ENCODE measurements at places on chromosomes 6 and 20.
A peak's percentile ranks its signal among the peaks of the same experiment; 100 is the strongest.

- DNase-seq: no peak
Observed at GRCh38 chr6:5115168-5115567, 30.0 kb downstream of the PPP1R3G start.

GRCh38 chr20:42494290-42494689, 695.4 kb downstream of the PTPRT start:
- no peak for DNase-seq

DNA sequence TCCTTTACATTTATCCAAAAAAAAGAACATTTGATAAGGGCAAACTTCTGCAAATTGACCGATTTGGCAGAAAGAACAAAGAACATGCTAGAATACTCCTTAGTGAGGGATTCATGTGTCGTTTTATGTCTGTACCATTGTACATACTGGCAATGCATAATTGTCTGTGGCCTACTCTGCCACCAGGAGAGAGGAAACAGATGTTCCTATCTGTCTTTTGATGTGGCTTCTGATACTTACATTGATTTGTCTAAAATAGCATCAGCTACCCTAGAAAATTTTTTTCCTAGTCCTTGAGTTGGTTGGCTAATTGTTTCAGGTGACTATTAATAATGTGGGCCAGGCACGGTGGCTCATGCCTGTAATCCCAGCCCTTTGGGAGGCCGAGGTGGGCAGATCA, 654.1 kb downstream of the KIF16B start:
- no peak for DNase-seq

GRCh38 chr20:45344168-45344860, 3.9 kb downstream of the SDC4 start:
- no peak for DNase-seq

- DNase-seq: no peak
Observed at GRCh38 chr6:117270843-117271507, 5.6 kb downstream of the VGLL2 start.

- peak; percentile 40 for DNase-seq
Observed at GRCh38 chr6:39530201-39530759, 194.9 kb downstream of the KIF6 start.

DNA sequence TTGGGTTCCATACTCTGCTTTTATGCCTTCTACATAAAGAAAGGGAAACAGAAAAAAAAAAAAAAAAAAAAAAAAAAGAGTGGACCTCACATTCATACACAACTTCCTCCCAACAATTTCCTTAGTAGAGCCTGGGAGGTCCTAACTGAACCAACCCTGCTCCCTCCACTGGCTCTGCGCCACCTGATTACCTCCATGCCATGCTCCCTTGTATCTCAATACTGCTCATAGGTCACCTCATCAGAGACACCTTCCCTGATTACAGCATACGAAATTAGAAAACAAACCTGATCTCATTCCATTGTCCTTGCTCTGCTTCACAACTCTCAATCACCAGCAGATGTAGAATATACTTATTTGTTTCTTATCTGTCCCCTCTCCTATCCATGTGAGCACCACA, 134.2 kb upstream of the EYA4 start:
- DNase-seq: no peak

GRCh38 chr20:53839423-53840176, 230.8 kb downstream of the BCAS1 start:
- no peak for DNase-seq

DNA sequence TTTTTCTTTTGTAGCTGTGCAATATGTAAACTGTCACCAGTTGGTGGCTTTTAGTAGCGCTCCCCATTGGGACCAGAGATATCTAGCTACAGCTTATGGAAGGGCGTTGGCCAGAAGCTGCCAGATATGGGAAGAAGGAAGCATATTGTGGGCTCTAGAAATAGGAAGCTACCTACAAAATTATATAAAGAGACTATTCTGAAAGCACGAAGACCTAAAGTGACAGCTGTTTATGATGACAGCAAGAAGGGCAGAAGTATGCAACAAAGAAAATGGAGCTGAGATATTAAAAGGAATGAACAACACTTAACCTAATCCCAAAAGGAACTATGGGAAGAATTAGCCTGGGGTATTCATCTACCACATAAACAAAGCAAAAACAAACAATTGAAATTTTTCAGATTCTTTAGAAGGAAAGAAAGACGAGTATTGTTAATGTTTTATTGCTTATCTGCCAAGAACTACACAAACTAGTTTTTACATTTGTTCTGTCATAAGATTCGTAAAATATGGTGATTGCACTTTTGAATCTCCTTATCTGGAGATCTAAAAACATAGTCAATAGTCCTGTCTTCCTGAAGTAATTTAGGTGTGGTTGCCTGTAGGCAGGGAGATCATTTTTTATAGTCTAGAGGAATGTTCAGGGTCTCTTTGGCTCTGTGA, 81.6 kb downstream of the NCOA7 start:
- DNase-seq: no peak

- DNase-seq: no peak
Observed at GRCh38 chr20:46217583-46217982, 90.7 kb downstream of the CDH22 start.

- no peak for DNase-seq
Observed at GRCh38 chr6:34510299-34510698, 44.4 kb downstream of the PACSIN1 start.

GRCh38 chr6:15585760-15586214, 77.0 kb downstream of the DTNBP1 start:
- no peak for DNase-seq

- DNase-seq: no peak
Observed at GRCh38 chr6:41547799-41548097, 1.6 kb downstream of the FOXP4 start.

DNA sequence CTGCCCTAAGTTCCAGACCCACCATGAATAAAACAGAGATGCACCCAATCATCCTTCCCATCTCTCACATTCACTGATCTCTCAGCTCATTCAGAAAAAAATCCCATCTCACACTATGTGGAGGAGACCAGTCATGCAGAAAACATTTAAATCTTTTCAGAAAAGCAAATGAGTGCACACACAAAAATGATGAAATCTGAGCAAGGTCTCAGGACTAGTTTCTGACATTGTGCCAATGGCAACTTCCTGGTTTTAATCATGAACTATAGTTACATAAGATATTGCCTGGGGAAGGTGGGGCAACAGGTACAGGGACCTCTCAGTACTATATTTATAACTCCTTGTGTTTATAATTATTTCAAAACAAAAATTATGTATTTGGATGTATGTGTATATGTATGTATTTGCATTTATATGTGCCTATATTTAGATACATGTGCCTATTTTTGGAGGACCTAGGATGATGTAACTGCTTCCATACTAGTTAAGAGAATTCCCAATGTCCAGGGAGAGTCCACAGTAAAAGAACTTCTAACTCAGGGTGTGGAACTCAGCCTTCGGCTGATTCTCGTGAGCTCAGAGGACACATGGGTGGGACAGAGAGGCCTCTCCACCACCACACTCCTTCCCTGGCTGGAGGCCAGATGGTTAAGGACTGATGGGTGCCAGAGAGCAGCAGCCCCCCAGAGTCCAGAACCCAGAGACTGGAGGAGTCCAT, 71.7 kb upstream of the MAP3K4 start:
- no peak for DNase-seq

GRCh38 chr6:13075141-13075845, 253.0 kb downstream of the TBC1D7 start:
- DNase-seq: no peak

- no peak for DNase-seq
Observed at GRCh38 chr6:47603227-47603626, 95.2 kb upstream of the ADGRF4 start.

DNA sequence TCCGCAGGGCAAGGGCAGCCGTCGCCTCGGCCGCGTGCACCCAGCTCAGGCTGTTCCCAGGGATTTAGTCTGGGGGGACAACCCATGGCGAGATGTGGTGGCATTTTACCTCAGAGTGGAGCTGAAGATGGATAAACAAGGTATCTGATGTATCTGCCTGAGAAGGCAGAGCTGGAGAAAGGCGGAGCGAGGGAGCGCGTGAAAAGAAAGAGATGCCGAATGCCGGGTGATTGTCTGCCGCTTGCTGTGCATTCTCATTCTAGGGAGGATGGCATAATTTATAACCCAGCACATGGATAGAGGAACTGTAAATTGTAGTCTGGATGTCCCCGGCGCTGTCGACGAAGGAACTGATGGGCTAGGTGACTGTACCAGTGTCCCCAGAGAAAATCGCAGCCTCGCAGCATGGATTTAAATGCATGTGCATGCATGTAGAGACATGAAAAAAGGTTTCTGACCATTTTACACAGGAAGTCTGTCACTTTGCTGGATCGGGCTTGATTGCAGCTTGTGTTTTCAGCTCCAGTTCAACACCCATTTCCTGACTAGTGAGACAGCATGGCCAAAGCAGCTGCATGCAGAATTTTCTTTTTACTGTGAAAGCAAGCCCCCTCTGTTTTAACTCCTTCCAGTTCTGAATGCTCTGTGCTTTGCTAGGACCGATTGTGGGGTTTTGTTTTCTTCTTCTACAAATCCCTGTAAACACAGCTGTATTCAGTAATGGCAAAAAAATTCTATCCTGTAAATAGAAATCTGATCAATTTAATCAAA, 149.7 kb downstream of the PRL start:
- no peak for DNase-seq

DNA sequence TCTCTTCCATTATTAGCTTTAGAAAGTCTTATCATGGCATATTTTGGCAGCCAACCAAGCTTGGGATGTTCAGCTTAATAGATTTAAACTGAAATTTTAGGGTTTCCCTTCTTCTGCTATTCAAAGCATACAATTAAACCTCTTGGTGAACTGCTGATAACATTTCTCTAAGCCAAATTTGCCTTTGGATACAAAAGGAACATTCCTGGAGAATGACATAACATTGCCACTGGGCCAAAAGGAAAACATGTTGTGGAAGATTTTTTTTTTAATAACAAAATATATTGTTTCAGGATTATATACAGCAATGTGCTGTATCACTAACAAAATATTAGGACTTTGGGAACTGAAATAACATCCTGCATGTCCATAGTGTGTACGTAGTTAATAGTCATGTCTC, 215.1 kb upstream of the TBX18 start:
- DNase-seq: no peak

GRCh38 chr20:18197382-18198070, 59.9 kb downstream of the KAT14 start:
- no peak for DNase-seq

DNA sequence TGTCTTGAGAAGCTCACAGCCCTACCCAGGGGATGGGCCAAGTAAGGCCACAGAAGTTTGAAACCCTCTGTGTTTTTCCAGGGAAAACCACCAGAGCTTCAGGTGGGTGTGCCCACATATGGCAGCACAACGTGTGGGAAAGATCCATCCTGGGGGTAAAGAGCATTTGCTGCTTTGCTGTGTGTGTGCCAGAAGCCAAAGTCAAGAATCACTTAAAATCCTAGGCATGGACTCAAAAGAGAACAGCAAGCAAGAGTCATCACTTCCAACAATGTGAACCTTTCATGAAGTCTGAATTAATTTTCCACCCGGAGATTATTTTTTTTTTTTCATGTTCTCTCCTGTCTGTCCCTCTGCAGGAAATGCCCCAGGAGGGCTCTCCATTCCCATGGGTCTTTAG, 308.2 kb upstream of the SGK1 start:
- no peak for DNase-seq

DNA sequence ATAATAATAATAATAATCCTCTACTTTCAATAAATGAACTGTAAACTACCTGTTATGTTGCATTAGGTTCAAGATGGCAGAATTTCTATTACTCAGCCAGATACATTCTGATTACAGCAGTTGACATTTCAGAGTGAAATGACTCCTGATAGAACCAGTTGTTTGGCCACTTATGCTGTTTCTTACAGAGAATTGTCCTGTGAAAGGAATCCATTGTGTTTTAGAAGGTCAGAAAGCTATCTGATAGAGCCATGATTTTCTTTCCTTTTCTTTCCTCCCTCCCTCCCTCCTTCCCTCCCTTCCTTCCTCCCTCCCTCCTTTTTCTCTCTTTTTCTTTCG, 16.6 kb downstream of the GJA10 start:
- no peak for DNase-seq

DNA sequence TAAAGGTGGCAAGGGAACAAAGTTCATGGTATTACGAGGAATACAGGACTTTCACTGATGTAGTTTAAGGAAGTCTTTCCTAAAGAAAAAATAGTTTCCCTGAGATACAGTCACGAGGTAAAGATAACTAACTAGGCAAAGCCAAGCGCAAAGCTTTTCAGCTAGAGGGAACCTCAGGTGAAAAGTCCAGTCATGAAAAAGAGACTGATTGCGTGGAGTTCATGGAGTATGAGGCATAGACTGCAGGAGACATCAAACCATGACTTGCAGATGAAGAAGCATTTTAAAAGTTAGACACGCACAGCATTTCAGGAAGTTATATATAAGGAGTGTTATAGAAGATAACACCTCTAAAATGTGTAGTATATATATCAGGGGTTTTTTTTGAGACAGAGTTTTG, 205.6 kb upstream of the ZNF184 start:
- DNase-seq: no peak

- DNase-seq: no peak
Observed at GRCh38 chr20:56488566-56488965, 20.1 kb downstream of the RTF2 start.

DNA sequence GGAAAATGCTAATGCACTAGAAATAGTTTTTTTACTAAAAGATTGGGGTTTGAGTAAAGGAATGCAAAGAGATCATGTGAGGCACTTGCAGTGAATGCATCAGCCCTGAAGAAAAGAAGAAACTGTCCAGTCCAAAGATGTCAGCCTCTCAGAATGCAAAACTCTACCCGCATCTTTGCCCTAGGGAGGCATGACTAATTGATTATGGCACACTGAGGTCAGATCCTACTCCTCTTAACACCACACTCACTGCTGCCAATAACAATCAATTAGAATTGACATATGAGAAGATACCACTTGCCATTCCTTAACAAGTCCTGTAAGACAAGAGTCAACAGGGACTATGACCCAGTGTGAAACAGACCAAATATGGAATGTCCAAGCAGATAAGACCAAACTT, 262.3 kb upstream of the PLN start:
- no peak for DNase-seq

DNA sequence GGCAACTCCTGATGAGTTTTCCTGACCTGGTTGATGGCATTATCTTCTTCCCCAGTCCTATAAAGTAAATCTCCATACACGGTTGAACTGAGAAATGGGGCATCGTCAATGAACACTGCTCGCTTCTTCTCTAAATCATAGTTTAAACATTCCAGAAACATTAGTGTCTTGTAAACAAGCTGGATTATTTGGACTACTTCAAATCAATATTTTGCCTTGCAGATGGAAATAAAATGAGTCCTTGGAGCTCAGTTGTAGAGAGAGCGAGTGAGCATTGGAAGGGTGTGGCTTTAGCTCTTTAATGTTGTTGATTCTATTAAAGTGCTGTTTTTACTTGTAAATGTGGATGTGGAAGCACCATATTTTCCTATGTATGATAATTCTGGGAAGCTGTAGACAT, 18.4 kb downstream of the C6orf89 start:
- DNase-seq: no peak

DNA sequence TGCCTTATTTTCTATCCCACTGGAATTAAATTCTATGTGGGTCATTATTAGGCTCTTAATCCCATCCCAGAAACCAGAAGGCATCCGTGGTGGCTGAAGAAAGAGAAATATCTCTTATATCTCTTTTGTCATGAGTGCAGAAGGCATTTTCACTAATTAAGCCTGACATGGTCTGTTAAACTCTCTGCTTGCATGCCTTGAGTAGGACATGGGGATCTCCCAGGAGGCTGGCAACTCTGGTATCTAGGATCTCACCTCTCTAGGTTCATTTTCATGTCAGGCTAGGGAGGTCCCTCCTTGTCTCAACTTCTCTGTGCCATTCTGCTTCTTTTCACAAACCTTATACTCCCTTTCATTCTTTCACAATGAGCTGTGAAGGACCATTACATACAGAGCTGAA, 25.3 kb upstream of the GPR63 start:
- DNase-seq: no peak
